ENCODE measurements at places on chromosomes 1 and 21.
A peak's percentile ranks its signal among the peaks of the same experiment; 100 is the strongest.

- DNase-seq, result no peak
Observed at GRCh38 chr1:228064741-228065542, 17.6 kb upstream of the ARF1 start.

DNA sequence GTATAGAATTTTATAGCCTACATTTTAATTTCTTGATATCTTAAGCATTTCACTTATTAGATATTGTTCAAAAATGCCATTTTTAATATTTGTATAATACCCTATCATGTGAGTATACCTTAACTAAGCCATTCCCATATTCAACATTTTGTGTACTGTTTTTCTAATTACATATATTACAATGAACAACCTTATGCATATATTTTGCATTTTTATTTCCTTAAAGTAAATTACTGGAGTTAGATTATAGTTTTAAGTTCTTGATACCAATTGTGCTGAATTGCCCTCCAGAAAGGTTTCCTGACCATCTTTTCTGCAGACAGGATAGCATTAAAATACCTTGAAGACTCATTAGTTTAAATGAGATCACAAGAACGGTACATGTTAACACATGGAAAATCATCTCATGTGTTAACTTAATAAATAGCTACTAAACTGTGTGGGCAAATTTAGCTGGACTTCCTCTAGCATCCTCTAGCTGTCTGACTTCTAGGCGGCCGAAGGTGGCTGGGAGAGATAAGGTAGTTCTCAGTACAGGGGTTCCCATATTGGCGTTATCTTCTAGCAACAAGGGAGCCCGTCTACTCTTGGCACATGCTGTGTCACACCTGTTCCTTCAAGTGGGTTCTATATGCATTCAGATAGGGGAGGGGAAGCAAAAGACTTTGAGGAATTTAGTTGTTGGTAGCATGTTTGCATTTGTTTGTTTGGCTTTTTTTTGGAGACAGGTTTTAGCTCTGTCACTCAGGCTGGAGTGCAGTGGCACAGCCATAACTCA, 8.9 kb downstream of the DCLRE1B start:
- DNase-seq, result no peak

DNA sequence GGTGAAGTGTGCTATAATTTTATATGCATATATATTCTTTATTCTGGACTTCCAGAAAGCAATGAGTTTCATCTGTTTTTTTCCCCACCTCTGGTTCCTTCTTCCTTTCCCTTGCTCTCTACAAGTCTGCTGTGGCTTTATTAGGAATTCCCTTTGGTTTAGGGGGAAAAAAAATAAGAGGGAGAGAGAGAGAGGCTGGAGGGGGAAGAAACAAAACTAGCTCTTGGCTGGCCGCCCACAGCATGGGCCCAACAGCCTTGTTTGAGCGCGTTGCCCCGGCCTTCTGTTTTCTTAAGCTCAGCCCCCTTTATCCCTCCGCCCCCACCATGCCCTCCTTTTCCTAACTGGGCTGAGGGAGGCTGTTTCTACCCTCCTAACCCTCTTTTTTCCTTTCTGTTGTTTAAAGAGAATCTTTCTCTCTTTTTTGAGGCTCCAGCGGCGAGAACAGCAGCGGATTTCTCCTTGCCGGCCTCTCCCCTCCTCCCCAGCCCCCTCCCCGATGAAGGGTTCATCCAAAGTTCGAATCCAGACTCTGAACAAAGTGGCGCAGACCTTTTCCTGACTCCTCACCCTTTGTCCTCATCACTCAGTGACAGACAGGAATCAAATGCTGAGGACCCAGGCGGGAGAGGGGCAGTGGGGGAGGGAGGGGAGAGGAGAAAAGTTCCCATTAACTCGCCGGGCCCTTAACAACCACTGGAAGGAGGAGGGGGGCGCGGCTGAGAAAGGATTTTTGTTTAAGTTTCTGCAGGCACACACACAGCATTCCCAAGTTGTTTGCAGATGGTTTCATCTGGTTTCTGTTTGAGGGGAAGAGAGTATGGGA, 29.7 kb downstream of the PBX1 start:
- no peak for DNase-seq

DNA sequence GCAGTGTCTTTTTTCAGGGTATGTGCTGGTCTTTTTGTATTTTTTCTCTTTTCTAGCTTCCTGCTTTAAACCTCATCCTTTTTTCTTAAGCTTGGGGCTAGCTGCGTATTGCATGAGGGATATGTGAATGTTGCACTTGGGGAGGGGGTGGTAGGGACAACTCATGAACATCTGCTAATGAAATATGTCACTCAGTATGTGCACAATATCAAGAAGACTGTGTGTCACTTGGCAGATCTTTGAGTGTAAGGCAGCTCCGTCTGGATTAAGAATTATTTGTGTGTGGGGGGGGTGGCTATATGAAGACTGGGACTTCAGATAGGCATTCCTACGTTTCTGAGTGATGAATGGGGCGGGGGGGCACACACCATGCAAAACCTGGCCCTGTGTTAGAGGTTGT, 170.4 kb upstream of the CACNA1E start:
- DNase-seq, result no peak

DNA sequence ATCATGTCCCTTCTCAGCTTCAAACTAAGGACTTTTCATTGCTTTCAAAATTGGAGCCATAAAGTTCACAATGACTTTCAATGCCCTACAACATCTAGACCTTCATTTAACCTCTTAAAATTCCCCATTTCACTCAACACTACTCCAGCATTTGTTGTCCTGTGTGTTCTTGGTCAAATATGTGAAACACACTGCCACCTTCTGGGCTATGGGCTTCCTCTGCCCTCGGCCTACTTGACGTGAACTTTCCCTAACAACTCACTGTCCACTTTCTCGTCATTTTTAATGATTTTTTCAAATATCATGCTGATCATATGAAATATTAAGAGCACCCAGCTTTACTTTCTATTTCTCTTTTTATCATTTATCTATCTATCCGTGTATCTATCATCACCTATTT, 2018.4 kb downstream of the NCAM2 start:
- DNase-seq, result peak; percentile 30

DNA sequence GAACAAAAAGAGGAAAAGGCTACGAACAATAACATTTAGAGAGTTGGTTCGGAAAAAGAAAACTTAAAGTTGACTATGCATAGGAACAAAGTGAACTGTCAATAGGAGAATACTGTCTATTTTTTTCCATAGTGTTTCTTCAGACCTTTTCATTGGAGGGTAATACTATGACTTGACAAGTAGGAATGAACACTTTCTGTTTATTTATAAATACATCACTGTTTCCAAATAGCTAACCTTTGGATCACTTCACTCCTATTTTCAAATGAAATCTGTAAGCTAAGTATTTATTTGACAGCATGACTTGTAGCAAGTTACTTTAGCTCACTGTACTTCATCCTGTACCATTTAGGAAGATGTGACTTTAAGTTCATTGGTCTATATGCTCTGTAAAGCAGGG, 221.3 kb downstream of the COL24A1 start:
- no peak for DNase-seq

GRCh38 chr21:42250422-42251403, 31.8 kb downstream of the ABCG1 start:
- DNase-seq, result no peak

GRCh38 chr1:64046891-64047290, 156.5 kb upstream of the UBE2U start:
- no peak for DNase-seq

- DNase-seq, result no peak
Observed at GRCh38 chr1:104189207-104189606, 439.5 kb downstream of the AMY1C start.

- DNase-seq, result no peak
Observed at GRCh38 chr1:82465024-82465423, 664.3 kb downstream of the ADGRL2 start.

- no peak for DNase-seq
Observed at GRCh38 chr21:27213303-27213702, 246.4 kb upstream of the ADAMTS5 start.

GRCh38 chr21:29637553-29637952, 302.2 kb downstream of the GRIK1 start:
- DNase-seq, result no peak

DNA sequence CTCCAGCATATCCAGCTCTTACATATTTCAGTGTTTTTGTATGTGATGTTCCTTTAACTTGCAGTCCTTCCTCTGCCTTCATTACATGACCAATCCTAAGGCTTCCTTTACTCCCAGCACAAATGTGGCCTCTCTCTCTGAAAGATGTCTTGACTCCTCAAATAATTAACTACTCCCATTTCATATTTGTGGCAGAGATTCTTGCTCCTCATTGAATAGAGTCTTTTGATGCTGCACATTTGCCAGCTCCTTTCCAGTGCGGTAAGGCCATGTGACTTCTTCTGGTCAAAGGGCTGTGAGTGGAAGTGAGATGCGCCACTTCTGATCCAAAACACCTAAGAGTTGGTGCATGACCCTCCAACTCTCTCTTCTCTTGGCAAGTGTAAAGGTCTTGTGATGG, 19.1 kb upstream of the LAMC1 start:
- no peak for DNase-seq

GRCh38 chr21:25326181-25326580, 281.1 kb downstream of the MRPL39 start:
- no peak for DNase-seq

- no peak for DNase-seq
Observed at GRCh38 chr1:76129731-76130130, 55.2 kb downstream of the ST6GALNAC3 start.

- DNase-seq, result no peak
Observed at GRCh38 chr21:36691555-36692041, 7.3 kb upstream of the SIM2 start.

DNA sequence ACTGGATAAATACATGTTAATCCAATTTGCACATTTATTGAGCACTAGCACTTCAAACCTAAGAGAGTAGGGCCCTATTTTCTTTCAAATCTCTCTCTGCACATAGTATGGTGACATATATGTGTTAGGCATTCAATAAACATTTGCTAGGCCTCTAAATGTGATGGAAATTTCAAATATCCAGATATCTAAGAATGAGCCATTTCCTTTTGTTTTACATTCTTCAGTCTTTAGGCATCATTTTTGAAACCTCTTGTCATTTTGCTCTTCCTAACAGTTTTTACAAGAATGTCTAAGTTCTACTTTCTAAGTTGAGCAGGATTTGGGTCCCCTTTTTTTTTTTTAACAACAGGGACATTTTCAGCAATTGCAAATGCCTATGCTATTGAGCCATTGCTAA, 395.7 kb upstream of the ST6GALNAC5 start:
- DNase-seq, result no peak

GRCh38 chr1:155706139-155706538, 17.2 kb downstream of the DAP3 start:
- DNase-seq, result peak; percentile 13

DNA sequence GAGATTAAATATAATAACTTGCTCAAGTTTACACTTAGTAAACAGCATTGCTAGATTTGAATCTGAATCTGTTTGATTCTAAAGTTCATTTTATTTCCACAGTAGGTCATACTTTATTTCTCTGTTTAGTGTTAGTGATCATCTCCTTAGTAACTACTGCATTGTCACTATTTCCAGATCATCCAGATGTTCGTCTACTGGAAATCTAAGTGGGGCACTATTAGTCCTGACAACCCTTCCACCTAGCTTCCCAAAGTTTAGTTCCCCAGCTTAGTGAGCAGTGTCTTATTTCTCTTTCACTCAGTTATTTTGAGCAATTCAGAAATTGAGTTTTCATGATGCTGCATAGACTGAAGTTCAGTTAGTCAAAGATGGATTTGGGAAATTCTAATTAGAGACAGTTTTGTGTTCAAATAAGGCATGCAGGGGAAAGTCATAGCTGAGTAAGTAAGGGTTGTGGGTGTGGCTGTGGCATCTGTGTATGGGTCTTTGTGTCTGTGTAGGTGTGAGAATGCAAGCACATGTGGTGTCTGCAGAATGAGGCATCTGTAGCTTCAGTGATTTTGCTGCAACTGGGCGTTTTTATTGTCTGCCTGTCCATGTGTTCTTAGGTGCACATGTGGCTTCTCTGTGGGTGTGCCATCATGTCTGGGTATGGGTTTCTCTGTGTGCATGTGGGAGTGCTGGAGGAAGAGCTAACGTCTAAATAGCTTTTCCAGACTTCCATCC, 107.3 kb downstream of the NTMT2 start:
- no peak for DNase-seq

- no peak for DNase-seq
Observed at GRCh38 chr1:104125970-104126369, 376.3 kb downstream of the AMY1C start.

Data from NB4 (cell line).